ENCODE measurements at places on chromosomes 3 and 15.

DNA sequence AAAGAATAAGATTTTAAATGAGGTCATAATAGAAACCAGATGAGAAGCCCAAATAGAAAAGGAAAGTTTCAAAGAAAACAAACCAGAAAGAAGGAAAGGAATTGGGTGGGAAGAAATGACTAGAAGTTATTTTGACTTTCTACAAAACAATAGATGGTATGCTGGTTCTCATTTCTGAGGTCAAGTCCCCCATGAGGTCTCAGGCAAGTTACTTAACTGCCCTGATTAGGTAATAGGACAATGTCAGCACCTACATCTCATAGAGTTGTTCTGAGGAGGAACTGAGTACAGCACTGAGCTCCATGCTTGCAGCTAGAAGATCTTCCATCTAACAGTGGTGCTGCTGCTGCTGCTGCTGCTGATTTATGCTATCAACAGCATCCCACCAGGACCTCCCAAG, 185.9 kb downstream of the ERC2 start:
- DNase-seq, result no peak

- no peak for DNase-seq
Observed at GRCh38 chr3:40102182-40102581, 207.3 kb upstream of the EIF1B start.

DNA sequence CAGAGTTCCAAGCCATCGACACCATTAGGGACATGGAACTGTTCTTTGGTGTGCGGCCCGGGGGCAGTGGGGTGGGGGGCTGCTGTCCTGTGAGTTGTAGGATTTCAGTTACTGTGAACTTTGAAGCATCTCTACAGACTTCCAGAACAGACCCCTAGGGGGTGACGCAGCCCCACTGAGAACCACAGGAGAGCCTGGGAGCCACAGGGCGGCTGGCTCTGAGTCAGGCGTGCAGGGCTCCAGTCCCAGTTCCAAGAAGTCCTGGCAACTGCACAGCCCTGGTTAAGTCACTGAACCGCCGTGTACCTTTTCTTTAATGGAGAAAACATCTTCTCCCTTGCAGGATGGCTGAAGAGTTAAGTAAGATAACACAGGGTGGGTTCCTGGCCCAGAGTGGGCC, 23.5 kb upstream of the LRTM1 start:
- peak; percentile 97 for DNase-seq

DNA sequence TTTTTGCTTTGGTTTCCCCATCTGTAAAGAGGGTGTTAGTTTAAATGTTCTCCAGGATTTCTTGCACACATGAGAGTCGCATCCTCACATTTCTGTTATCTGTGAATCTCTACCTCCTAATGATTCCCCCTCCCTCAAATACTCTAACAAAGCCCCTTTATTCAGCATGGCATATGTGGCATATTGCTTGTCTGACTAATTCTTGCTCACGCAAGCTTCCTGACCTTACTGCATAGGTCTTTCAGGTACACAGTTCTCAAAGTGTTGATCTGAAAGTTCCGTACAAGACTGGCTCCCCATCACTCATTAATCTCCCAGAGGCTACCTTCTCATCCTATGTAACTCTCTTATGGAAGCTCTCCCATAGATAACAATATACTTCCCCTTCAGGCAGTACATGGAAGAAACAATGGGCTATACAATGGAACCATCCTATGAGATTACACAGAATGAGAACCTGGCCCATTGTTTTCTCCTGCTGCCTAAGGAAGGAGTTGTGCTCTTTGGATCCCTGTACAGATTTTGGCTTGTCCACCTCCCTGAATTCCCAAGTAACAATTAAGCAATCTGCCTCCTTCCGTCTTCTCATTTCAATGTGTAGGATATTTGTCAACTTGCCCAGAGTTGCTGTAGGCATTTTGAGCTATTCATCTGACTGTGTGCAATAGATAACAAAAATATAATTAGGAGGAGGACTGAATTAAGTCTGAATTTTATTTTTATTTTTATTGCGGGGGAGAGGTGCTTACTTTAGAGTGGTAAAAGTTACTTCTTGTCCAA, 51.0 kb downstream of the PPARG start:
- DNase-seq, result no peak

DNA sequence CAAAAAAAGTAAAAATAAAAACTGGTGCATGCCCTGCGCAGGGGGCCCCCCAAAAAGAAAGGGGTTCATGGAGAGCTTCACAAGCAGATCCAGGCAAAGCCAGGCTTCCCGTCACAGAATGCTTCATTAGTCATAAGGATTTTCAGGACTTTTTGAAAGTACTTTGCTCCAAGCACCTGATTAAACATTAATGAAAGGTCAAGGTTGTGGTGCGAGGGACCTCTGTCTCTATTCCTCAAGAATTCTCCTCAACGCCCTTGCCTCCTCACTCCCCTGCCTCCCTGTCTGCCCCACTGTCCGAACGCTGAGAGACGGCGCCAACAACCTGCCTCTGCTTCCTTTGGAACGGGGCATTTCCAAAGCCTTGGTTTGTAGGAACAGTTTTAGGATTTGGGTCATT, 240.1 kb upstream of the IGF1R start:
- no peak for DNase-seq

GRCh38 chr3:160885791-160886286, 129.8 kb downstream of the PPM1L start:
- peak; percentile 59 for DNase-seq

GRCh38 chr3:179072100-179072438, 460 bp upstream of the ZMAT3 start:
- no peak for DNase-seq

GRCh38 chr15:84570164-84570735, 30.6 kb upstream of the ZSCAN2 start:
- peak; percentile 34 for DNase-seq

GRCh38 chr3:195886181-195887141, 21.9 kb downstream of the TNK2 start:
- no peak for DNase-seq

GRCh38 chr3:16494814-16495431, 18.6 kb downstream of the RFTN1 start:
- no peak for DNase-seq

- DNase-seq, result no peak
Observed at GRCh38 chr3:53211706-53212702, 43.8 kb downstream of the TKT start.

- no peak for DNase-seq
Observed at GRCh38 chr15:65067645-65068402, at the start of gene RASL12. Gene RASL12 (minus strand): TSS chr15:65067991. CDS start chr15:65067835, 156 bp downstream.

DNA sequence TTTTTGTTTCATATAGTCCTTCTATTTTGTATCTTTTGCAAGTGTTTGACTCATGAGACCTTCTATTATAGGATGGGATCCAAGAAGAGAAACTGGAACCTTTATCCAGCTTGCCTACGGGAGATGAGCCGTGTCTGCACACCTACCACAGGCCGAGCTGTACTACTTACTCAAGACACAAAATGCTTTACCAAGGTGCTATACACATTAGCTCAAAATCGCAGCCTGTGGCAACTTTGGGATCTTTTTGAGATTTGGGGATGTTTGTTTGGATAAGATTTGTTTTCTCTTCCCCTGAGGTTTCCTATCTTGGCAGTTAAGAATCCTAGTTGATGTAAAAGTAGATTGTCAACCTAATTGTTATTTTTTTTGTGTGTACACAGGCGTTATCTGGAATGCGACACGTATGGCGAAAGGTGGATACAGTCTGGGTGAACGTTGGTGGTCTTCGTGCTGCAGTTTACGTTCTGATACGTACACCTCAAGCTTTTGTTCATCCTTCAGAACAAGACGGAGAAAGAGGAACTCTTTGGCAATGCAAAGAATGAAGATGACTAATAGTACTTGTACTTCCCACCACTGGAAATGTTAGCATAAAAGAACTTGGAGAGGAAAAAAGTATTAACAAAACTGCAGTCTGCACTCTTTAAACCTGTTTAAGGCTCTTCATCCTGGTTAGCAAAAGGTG, 13.1 kb upstream of the SETD5 start:
- no peak for DNase-seq

- no peak for DNase-seq
Observed at GRCh38 chr3:143612541-143612940, 235.7 kb downstream of the SLC9A9 start.

- DNase-seq, result peak; percentile 75
Observed at GRCh38 chr3:125437631-125438435, 62.7 kb upstream of the ZNF148 start.

DNA sequence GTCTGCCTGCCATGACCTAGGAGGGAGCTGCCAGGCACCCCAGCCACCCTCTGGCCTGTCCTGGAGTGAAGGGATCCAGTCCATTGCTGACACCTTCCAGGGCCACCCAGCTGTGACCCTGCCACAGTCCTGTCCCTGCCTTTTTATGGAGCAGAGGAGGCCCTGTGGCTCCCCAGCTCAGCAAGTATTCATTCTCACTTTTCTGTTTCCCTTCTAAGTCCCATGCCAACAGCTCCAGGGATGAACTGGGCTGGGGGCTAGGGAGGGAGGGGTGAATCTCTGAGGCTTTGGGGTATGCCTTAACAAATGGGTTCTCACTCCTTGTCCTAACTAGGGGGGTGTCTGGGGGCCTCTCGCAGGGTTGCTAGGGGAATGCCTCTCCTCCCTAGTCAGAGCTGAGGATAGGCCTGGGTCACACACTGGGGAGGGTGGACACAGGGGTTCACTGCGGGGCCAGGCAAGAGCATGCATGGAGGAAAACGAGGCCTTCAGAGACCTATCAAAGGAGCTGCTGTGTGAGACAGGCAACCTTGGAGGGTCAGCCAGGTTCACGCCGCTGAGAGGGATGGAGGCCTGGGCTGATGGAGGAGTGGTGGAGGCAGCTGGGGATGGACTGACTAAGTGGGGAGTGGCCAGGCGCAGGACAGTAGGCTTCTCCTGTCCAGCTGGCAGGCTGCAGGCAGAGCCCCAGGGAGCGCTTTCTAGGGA, 31.8 kb downstream of the EPHB3 start:
- peak; percentile 44 for DNase-seq

GRCh38 chr3:14300721-14301399, 101.5 kb upstream of the SLC6A6 start:
- no peak for DNase-seq

GRCh38 chr15:91668370-91668769, 185.1 kb upstream of the SLCO3A1 start:
- no peak for DNase-seq

- no peak for DNase-seq
Observed at GRCh38 chr3:28598165-28598564, 249.5 kb upstream of the AZI2 start.
